CD8-positive, alpha-beta memory T cell (primary cell): ENCODE measurements at places on chromosomes 3 and 15. TPM values are rescaled to one million over a fixed set of nuclear protein-coding genes. Genes with fewer than 3 reads are reported as not detected.

CCR3 gene
- total RNA-seq = not detected

GUCA1C gene
- not detected for total RNA-seq

KLHL6 gene
- 31.3 TPM for total RNA-seq

RPSA gene
- total RNA-seq = 2,459 TPM

KCNAB1 gene
- total RNA-seq = not detected

RTP1 gene
- total RNA-seq = not detected

CXCR6 gene
- 5.8 TPM for total RNA-seq

IL20RB gene
- 0.71 TPM for total RNA-seq

ATP10A gene
- 24.0 TPM for total RNA-seq

CHRNA5 gene
- 8.4 TPM for total RNA-seq

ERC2 gene
- not detected for total RNA-seq

SEMA5B gene
- total RNA-seq = not detected

PDZRN3 gene
- not detected for total RNA-seq

COL6A5 gene
- total RNA-seq = not detected

GRCh38 chr3:121992601-121993560, 29.2 kb downstream of the ILDR1 start:
- DNase-seq = no peak

DNA sequence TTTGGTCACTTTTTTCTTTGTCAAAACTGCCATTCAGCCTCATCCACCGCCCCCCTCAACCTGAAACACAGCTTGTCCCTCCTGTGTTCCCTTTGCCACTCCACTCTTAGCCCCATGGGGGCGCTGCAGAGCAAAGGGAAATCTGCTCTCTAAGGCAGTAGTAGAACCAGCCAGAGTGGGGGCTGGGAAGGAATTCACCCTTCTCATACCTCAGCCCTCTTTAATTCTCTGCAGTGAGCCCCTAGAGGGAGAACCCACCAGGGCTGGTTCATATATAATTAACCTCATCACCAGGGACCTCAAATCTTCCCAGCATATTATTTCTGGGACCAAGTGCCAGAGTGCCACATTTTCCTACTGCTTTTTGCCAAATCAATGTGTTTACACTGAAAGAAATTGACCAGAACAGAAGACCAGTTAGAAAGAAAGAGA, 2.8 kb upstream of the BCL6 start:
- peak; percentile 77 for DNase-seq

GRCh38 chr3:53865732-53866499, 16.0 kb downstream of the ACTR8 start:
- no peak for DNase-seq

GRCh38 chr3:23198801-23199200, 4.3 kb upstream of the UBE2E2 start:
- DNase-seq = no peak

GRCh38 chr15:99197856-99198255, 51.5 kb downstream of the TTC23 start:
- DNase-seq = no peak

GRCh38 chr3:74001436-74001835, 376.7 kb upstream of the PDZRN3 start:
- DNase-seq = no peak

GRCh38 chr3:158434412-158435038, 136.5 kb upstream of the MLF1 start:
- DNase-seq = peak; percentile 12

DNA sequence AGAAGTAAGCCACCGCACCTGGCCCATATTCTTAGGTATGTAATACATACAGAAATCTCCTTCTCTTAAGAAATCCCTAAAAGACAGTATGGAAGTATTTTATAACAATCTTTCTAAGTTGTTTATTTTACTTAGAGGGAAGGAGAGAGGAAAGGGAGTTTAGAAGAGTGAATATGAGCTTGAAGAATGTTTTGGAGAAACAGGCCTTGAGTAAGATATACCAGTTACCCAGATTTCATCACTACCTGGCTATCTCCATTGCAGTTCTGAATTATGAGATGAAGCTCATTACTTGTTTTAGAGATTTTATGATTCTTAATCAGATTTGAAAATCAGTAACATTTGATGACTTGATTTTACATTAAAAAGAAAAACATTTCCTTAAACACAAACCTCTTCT, 71.9 kb downstream of the DCUN1D1 start:
- DNase-seq = no peak

GRCh38 chr3:103672346-103672745, 1237.5 kb downstream of the ZPLD1 start:
- DNase-seq = no peak

DNA sequence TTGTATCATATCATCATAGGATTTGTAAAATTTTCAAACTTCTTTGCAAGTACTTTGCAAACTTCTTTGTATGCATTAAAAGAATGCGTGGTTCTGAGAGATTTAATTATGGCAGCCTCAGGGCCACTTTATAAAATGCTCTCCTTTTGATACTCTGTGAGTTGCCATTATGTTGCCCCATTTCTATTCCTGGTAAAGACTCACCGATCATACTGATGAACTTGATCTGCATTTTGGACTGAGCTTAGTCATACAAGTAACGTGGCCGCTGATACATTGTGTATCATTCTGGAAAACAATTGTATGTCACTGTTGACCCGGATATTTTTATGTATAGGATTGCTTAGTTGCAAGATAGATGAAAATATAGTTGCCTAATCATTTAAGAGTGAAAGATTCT, 38.8 kb downstream of the AKAP13 start:
- DNase-seq = no peak

DNA sequence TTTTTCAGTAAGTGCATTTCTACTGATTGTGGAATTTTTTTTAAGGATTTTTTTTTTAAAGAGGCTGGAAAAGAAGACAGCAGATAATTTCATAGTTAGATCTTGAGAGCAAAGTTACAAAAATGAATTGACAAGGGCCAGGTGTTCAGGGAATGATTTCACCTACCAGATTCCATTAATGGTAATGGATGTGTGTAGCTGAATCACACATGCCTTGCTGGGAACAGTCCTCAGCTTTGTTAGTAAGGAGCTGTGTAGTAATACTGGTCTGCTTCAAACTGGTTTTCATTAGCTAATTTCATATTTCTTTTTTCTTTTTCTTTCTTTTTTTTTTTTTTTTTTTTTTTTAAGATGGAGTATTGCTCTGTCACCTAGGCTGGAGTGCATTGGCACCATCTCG, 16.0 kb downstream of the NR1D2 start:
- no peak for DNase-seq

- DNase-seq = no peak
These were observed 121.1 kb upstream of the ACP3 start for GRCh38 chr3:132196113-132196512.

DNA sequence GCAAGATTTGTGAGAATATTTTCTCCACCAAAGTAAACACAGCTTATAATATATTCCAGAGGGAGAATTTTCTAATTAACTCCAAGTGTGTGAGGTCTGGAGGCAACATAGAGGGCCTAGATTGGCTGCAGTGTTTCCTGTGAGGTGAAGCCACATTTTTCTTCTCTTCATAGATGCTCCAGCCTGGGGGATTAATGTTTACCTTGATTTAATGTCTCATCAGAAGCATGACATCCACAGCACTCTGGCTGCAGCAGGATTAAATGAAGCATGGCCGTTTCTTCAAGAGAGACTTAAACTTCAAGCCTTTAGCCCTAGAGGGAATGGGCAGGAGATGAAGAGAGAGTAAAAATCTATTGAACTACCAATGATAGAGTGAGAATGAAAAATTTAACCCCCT, 137.9 kb upstream of the ZBTB20 start:
- DNase-seq = no peak

DNA sequence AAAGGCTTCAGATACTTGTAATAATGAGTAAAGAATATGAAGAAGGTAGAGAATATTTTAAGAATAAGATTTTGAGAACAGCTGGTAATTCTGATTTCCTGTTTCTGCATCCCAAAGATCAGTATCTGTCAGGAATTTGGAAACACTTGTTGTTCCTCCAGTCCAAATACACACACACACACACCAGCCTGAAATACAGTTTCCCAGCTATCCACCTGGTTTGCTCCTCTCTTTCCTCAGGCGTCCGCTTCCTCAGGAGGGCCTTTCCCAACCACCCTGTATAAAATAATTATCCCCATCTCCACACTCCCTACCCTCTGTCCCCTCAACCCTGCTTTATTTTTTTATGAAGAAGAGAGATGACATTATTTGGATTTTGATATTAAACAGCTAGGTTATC, 2.0 kb upstream of the FSIP1 start:
- no peak for DNase-seq

DNA sequence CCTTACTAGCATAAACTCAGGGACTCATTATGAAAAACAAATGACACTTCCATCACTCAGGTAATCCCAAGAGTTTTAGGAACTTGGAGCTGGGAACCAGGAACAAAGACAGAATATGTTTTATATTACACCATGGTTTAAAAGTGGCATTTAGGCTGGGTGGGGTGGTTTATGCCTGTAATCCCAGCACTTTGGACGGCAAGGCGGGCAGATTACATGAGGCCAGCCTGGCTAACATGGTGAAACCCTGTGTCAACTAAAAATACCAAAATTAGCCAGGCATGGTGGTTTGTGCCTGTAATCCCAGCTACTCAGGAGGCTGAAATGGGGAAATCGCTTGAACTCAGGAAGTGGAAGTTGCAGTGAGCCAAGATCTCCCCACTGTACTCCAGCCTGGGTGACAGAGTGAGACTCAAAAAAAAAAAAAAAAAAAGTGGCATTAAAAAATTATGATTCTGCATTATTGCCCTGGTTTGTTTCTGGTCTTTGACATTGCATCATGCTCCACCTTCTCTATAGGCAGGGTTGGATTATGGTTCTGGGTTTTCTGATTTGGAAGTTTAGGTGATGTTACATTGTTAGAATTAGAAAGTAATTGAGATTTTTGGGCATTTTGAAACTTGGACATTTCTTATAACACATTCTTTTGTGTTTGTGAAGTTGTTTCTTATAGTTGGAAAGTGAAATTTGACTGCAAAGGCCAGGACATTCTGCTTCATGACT, 19.0 kb downstream of the SQOR start:
- DNase-seq = no peak

DNA sequence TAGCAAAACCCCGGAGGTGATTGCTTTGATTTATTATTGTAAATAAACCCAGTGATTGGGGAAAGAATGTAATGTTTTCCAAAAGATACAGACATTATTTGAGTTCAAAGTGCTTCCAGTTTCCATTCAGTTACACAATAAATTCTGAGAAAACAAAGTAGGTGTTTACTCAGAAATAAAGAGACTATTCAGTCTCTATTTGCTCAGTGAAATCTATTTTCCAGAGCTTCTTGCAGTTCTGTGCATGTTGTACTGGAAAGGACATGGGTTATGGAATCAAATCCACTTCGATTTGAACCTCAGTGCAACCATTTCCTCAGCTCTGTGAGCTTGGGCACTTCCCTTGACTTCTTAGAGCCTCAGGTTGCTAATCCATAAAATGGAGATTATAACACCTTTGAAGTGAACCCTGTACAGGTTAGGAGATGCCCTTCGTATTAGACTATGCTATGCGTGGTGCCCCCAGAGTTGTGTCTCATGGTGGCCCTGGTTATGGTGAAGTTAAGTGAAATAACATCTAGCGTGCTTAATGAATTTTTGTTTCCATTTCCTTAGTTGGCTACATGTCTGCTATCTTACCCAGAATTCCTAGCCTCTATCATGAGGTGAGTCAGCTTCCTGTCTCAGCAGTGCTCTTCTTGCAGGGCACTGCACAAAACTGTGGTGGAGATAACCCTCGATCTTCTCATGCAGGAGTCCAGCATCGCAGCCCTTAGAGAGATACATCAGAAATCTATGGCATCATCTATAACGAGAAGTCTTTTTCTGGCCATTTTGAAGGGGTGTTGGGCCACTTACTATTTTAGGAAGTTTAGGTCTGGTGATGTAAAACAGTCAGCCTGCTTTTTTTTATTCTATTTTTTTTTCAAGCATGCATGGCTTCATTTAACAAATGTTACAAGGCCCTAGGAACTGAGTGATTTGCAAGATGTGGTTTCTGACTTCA, 97.7 kb downstream of the RPL39L start:
- peak; percentile 21 for DNase-seq

- no peak for DNase-seq
These were observed 16.0 kb downstream of the SEC61A1 start for GRCh38 chr3:128068156-128068620.

- no peak for DNase-seq
These were observed 8.5 kb downstream of the PDIA5 start for GRCh38 chr3:123075359-123075758.

- no peak for DNase-seq
These were observed 12.4 kb upstream of the IREB2 start for GRCh38 chr15:78425643-78426042.

- DNase-seq = no peak
These were observed 127.4 kb upstream of the ADAMTS9 start for GRCh38 chr3:64815195-64815631.

GRCh38 chr3:156787926-156788663, 38.1 kb upstream of the LEKR1 start:
- no peak for DNase-seq

- DNase-seq = peak; percentile 98
These were observed at the start of gene QRICH1 for GRCh38 chr3:49093853-49094767. QRICH1 (minus strand) TSS chr3:49094071; CDS start chr3:49077017, 17,054 bp downstream.

- DNase-seq = no peak
These were observed 57.4 kb downstream of the NGLY1 start for GRCh38 chr3:25725810-25726209.

- DNase-seq = no peak
These were observed 146.3 kb downstream of the TMCO5A start for GRCh38 chr15:38080651-38081275.

DNA sequence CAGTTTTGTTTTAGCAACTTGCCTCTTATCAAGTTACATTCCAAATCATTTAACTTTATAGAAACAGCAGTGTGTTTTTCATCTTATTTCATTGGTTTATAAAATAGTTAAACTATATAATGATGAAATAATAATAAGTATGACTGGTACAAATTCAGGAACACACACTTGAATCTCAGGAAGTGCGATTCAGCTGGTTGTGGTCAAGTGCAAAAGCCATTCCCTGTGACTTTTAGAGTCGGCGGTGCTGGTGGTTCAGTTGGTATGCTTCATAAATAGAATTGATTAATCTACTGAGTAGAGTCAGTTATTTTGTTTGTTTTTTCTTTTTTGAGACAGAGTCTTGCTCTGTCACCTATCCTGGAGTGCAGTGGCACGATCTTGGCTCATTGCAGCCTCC, 22.7 kb downstream of the SACM1L start:
- DNase-seq = no peak

- no peak for DNase-seq
These were observed 95.8 kb downstream of the SEC22A start for GRCh38 chr3:123297627-123297899.

GRCh38 chr3:123467046-123467445, 18.2 kb upstream of the ADCY5 start:
- no peak for DNase-seq

DNA sequence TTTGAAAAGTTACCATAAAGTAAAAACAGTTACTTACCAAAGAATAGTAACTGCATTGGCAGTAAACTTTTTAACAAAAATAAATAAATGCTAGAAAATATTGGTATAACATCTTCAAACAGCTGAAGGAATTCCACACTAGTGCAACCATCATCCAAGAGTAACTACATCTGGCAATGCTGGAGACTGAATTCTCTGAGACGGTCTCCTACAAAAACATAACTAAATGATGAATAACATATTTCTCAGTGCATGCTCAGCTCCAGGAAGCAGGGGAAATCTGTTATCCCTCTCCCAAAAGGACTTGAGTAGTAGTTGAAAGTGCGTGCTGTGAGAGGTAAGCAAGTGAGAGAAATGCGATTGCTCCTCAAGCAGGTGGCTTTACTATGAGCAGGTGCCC, 526.8 kb upstream of the CCDC54 start:
- DNase-seq = no peak

- no peak for DNase-seq
These were observed 233.4 kb downstream of the ZPLD1 start for GRCh38 chr3:102668247-102668646.
